ENCODE measurements at places on chromosomes 2 and 18.
A peak's percentile ranks its signal among the peaks of the same experiment; 100 is the strongest.

DNA sequence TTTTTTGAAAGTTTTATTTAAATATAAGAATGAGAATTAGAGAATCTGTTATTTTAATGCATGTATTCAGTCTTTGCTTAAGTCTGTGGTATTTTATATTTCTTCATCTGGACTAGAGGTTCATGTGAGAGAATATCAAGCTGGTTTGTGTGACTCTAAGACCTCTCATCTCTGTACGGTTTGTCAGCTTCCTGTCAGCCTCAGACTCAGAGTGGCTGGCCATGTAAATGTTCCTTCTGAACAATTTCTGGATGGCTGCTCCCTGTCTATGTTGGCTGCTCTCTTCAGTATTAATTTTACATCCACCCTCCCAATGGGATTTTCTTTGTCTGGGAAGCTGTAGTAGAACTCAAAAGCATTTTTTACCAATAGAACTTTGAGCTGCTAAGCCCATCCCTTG, 225.3 kb upstream of the THUMPD2 start:
- no peak for DNase-seq

DNA sequence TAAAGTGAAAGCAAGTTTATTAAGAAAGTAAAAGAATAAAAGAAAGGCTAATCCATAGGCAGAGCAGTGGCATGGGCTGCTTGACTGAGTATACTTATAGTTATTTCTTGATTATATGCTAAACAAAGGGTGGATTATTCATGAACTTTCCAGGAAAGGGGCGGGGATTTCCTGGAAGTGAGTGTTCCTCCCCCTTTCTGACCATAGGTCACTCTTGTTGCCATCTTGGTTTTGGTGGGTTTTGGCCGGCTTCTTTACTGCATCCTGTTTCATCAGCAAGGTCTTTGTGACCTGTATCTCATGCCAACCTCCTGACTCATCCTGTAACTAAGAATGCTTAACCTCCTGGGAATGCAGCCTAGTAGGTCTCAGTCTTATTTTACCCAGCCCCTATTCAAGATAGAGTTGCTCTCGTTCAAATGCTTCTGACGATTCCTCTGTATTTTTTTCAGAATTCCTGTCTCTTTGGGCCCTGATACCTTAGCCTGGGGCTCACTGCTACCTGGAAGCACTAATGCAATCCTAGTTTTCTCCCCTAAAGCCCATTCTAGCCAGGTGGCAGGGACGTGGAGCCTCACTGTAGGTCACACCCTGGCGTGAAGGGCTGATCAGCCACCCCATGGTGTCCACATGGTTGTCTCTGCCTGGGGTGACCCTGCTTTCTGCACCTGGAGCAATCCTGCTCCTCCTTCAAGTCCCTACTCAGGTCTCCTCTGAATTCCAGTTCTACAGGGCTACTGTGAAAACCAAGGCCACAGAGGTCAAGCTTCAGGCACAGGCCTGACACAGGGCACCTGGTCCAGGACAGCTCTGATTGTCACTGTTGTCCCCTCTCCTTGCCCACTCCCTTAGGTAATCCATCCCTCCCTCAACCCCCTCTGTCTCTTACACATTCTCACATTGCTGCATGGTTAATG, 6.0 kb upstream of the SLC35F6 start:
- DNase-seq: peak; percentile 62

GRCh38 chr2:66852953-66853352, 418.0 kb downstream of the MEIS1 start:
- DNase-seq: no peak

DNA sequence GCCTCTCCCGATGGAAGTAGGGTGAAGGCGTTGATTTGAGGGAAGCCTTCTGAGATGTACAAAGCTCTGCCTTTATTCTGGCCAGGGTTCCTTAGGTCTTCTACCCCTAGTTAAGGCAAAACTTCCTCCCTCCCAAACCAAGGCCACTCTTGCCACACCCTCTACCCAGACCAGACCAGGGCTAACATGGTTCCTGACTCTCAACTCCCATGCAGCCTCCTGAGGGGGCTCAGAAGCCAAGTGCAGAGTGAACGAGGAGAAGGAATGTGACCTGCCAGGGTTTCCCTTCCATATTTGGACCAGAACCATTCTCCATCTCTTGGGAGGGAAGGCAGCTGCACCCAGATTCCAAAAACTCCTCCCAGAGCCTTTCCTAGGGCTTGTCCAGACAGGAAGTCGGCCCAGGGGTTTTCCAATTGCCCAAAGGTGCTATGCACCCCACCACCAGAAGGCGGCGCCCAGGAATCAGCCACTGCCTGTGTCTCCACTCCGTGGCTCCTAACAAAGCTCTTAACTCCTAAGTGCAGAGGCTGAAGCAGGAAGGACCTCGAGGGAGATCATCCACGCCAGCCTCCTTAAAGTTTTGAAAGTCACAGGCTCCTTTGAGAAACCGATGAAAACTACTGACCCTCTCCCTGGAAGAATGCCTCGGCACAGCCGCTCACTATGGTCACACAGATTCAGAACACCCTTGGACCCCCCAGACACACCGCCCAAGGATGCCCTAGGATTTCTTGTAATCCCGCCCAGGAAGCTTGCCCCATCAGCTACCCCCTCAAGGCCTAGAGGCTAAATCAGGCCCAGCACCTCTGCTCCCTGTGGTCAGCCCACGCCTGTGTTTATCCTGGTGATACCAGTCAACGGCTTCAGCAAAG, 157.8 kb downstream of the SMAD2 start:
- DNase-seq: peak; percentile 13

GRCh38 chr2:195824478-195824877, 167.5 kb downstream of the SLC39A10 start:
- no peak for DNase-seq

Data from GOT3 (cell line).